ENCODE measurements at places on chromosomes 2 and 18.

GRCh38 chr2:73987948-73988700 is 3.4 kb downstream of the TET3 start:
- no peak for DNase-seq

GRCh38 chr18:33676593-33676992 is 98.6 kb downstream of the ASXL3 start:
- no peak for DNase-seq

DNA sequence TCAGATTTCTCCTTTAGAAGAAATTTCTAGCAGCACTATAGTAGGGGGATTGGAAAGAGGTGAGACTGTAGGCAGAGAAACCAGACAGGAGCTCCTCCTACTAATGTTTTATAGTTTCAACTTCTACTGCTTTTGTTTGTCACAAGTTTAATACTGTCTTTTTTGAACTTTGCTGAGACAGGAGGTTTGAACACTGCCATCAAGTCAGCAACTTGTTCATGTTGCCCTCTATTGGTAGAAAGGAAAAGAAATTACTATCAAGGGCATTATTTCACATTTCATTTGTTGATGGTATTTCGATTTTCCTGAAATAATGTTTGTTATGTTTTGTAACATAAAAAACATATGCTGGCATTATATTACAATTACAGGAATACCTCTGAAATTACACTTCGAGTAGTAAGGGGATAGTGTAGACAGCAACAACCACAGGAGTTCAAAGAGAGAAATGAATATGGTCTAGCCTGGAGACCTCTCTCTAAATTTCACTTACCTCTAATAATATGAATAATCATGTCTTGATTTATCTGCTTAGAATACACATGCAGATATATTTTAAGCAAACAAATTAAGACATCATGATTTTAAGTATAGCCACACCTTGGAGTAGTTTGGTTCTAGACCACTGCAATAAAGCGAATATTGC is 12.4 kb upstream of the CCDC88A start:
- no peak for DNase-seq

DNA sequence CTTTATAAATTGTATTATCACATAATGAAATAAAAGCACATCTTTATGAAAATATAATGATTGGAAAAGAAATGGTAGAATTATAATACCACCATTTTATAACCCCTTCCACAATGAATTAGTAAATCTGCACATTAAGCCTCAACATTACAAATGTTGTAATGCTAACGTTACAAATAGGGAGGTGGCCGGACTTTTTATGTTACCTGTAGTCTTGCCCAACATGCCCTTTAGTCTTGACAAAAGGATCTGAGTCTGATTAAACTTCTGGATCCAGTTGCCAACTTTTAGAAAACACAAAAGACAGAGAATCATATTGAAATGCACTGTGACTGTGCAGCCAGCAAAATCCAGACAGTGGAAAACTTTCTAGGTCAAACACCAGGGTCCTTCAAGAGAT is 617.3 kb downstream of the KCNJ3 start:
- DNase-seq, result no peak

DNA sequence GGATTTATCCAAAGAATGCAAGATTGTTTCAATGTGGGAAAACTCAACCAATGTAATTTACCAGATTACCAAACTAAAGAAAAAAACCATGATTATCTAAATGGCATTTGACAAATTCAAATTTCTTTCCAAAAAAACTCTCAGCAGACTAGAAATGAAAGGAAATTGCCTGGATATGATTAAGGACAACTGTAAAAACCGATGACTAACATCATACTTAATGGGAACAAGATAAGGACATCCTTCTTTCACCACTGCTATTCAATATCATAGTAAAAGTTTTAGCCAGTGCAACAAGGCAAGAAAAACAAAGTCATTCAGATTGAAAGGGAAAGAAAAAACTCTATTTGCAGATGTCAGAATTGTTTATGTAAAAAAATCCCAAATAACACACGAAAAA is 4.4 kb upstream of the CCDC150 start:
- DNase-seq, result no peak

DNA sequence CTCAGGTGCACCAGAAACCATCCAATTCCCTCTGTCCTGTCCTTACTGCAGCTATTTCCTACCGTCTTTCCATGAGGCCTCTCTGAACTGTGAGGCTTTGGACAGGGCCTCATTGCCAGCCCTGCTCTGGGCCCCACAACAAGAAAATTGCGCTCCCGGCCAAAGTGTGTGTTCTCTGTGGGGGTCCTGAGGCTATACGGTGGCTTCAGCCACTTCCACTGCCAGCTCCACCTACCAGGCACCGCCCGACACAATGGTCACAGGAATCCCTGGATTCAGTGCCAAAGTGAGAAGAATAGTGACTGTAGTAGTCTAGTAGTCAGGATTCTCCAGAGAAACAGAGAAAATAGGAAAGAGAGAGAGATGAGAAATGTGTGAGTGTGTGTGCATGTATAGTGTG is 140.2 kb downstream of the IRS1 start:
- no peak for DNase-seq

Measured in T-helper 9 cell (primary cell).